ENCODE measurements at places on chromosomes 2 and 18.

DNA sequence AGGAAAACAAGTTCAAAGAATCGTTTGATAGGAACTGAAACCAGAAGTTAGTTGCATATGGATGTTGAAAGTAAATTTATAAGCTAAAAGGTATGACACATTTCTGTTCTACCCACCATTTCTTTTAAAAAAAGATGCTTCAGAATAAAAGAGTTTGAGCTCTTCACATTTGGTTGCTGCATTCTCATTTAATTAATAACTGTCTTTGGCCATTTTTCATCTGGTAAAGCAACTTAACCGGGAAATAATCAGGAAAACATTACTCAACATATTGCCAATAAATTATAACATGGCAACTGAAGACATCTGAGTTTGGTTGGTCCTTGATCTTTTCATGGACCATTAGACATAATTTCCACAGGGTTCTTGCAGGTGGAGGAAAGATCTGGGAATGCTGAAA, 180.2 kb upstream of the TWIST2 start:
- DNase-seq = no peak

DNA sequence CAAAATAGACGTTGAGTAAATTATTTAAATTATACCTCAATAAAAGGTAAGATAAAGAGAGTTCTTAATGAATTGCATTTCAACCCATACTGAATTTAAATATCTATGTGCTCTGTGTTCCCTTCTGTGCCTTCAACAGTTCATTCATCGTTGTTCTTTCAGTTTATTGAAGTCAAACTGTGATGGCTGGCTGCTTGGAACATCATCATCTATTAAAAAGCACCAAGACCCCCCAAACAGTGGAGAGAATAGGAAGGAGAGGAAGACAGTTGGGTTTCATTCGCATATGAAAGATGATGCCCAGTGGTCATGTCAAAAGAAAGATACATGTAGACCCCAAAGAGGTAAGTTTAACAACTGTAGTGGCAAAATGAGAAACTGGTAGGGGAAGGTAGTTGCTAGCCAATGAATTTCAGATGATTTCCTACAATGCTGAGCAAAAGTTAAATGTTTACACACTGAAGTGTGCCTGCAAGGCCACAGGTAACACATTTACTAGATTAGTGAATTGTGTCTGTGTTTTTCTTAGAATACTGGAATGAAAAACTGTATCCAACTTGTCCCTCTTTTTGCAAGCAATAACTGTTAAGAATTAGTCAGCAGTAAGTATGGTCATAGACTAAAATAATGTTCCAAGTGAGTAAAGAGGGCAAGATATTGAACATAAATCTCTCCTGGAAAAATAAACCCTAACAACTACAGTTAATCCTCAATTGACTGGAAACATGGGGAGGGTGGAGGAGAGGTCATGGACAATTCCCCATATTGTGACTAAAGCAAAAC, 331.3 kb downstream of the KIAA1328 start:
- no peak for DNase-seq

DNA sequence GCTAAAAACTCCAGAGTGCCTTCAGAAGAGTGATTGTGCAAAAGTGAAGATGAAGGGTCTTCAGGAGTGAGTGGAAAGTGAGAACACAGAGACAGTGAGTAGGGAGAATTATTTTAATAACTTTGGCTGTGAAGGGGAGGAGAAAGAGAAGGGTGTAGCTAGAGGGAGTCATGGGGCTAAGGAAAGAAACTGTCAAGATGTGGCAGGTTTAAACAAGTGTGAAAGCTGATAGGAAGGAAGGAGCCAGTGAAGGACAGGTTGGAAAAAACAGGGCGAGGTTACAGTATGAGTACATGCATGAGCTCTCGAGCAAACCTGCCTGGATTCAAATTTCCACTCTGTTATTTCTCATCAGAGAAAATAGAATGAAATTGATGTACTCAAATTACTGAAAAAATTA, 17.8 kb downstream of the IL1F10 start:
- no peak for DNase-seq

DNA sequence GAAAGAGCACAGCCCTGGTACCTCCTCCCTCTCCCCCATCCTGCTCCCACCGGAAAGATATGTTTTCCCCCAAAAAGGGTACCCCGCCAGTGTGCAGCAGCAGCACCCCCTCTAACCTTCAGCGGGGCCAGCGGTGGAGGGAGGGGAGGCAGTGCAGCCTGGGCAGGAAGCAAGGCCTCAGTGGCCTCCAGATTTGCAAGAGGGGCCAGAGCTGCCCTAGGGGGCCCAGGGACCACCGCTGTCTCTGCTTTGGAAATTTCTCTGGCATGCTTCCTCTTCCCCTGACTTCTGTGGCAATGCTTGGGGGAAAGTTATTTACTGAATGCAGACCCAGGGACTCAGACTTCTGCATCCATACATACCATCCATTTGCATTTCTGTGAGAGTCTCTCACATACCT, 111.5 kb downstream of the KLHL29 start:
- DNase-seq = no peak

GRCh38 chr2:21299411-21299810, 175.6 kb downstream of the TDRD15 start:
- DNase-seq = no peak

DNA sequence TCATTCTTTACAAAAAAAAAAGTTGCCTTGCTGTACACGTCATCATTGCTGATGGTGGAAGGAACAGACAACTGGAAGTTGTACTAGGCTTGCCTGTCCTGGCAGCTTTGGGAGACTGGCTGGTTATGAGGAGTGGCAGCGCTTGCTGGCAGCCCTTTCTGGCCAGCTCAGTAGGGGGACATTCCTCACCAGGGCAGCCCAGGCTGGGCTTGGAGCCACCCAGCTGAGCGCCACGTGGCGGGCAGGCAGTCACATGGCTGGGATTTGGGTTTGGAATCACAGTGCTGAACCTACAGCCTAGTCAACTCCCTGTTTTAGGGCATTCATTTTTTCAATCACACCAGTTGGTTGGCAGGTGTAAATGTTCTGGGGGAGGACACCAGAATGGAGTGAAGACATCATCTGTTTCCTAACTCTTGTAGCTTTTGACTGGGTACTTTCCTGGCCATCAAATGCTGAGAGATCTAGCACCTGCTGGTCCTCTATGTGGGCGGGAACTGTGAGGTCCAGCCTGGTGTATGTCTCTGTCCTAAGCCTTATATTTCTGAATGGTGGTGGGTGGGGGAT, 139.3 kb downstream of the SETBP1 start:
- DNase-seq = no peak

DNA sequence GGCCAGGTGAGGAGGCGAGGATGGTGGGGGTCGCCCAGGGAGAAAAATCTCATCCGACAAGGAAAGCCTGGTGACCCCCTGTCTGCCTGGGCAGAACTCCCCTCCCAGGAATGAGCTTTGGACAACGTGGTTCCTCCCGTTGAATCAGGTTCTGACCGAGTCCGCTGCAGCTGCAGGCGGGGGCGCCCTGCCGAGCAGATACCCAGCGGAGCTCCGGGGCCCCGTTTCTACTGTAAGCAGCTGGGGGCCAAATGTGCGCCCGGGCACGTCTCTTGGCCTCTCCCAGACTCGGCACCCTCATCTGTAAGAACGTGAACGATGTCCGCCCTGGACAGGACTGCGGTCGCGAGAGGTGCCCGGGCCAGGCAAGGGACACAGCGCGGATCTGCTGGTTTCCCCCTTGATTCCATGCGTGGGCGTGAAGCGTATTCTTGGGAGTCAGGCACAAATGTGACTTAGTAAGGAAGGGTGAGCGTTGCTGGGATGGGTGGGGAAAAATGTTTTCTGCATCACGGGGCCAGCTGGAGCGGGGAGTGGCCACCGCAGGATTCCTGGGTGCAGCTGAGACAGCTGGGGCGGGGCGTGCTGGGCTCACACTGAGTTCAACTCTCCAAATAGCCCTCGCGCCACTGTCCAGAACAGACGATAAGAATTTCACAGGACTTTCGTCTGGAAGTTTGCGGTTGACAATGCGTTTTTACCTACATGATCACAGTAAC, 20.2 kb upstream of the TUBB6 start:
- DNase-seq = peak; percentile 90

DNA sequence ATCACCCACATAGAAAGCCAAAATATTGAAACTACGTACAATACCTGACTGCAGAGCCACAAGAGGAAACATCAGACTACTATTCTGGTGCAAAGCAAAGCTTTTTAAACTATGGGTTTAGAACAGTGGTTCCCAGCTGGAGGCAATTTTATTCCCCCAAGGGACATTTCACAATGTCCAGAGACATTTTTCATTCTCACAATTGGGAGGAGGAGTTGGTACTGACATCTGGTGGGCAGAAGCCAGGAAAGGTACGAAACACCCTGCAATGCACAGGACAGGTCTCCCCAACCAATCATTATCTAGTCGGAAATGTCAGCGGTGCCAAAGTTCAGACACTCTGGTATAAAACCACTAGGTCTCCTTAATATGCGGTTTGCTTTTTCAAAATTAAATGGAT, 88.4 kb upstream of the ARL5A start:
- no peak for DNase-seq

GRCh38 chr2:36396878-36397539, 41.4 kb downstream of the CRIM1 start:
- DNase-seq = no peak

GRCh38 chr2:132830321-132830827, 160.4 kb upstream of the LYPD1 start:
- no peak for DNase-seq

GRCh38 chr2:138321458-138321857, 180.1 kb upstream of the SPOPL start:
- no peak for DNase-seq

DNA sequence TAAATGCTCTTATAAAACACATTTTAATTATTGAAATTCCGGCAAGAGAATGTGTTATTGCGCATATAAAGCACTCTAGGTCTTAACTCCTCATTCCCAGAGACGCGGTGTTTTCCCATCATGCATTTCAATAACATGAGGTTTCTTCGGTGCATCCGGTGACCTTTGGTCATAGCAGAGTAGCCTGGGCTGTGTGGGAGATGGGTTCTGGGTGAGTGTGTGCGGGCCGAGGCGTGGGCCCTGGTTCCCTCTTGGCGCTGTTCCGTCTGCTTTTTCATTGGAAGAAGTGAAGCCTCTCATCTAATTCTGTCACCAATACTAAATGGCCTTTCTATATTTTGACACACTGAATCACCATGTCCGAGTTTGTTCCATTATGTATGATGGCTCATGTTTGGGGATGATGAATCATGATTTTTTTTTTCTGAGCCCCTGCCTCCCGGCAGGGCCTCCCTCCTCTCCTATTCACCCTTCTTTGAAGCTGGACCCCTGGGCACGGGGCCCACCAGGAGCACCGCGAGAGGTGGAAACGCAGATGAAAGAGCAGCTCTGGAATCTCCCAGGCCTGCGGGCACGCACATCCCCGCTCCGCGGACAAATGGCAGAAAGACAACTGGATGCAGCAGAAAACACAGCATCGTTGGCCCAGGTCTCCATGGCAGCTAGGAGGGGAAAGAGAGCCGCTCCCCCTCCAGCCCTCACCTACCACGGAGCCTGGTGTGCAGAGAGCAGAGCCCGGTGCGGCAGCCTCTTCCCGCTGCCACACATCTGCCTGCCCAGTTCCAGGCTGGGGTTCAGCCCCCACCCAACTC, 85.8 kb upstream of the HPCAL1 start:
- no peak for DNase-seq

DNA sequence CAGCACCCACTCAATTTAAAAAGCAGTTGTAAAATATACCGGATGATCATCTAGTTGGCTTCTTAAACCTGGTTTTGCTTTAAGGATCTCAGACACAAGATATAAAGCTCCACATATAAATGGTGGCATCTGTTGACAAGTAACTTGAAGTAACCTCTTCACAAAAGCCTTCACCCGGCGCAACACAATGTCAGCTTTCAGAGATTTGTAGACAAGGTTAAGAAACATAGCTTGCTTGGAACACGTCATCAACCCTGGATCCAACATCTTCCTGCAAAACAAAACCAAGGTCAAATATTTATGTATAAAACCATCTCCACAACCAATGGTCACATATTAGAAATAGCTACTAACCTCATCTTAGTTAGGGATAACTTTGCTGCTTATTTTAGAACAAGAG, 8.3 kb downstream of the CEBPZ start:
- no peak for DNase-seq

DNA sequence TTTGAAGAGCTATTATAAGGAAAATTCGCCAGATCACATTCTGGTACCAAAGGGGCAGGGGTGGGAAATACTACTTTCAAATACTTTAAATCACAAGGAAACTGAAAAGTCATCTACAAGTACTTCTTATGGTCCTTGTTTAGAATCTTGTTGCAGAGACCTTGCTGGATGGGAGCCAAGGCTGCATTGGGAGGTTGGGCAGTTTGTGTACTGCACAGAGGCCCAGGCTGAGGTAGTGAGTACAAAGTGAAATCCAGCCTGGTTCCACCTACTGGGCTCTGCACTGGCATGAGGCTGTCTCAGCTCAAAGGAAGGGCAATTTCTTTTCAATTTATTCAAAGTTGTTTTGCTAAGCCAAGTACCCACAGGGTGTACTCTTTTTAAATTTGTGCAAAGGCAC, 140.3 kb upstream of the DLX2 start:
- no peak for DNase-seq

GRCh38 chr2:224994242-224994823, 47.9 kb downstream of the DOCK10 start:
- DNase-seq = no peak

DNA sequence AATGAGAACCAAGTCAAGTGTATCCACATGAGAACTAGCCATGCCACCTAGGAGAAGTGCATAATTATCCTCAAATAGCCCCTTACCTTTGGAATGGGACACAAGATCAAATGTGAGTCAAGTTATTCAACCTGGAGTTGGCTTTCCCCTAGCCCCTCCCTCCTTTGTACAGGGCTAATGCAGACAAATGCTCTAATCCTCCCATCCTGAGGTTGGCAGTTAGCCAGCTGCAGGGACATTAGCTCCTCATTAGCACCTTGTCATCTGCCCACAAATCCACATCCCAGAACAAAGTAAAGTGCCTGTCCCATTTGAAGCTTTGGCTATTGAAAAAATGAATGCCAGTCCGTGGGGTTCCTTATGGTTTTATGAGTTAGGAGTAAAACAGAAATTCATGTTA, 294.1 kb upstream of the FANCL start:
- no peak for DNase-seq

DNA sequence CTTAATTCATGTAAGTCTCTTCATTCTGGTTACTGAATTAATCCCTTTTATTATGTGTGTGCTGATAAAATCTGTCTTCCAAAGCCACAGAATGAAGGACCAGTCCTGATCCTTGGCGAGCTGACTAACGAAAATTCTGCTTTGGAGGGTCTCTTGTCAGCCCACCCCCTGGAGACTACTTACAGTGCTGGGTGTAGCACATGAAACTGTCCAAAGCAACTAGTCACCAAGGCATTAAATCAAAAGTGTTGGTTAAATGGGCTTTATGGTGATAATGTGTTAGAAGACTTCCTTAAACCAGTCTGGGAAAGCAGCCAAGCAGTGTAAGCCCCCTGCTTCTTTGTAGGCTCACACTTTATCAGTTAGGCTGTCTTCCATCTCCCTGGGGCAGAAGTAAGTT, 420.2 kb downstream of the SUCLG1 start:
- no peak for DNase-seq
